SHP77 (cell line): ENCODE measurements at places on chromosomes 4 and X.

- DNase-seq = no peak
These were observed 4.6 kb downstream of the CASP6 start for GRCh38 chr4:109698656-109699055.

GRCh38 chr4:95381843-95382580, 166.8 kb downstream of the UNC5C start:
- no peak for DNase-seq

GRCh38 chr4:75741027-75741426, 16.6 kb downstream of the USO1 start:
- no peak for DNase-seq

GRCh38 chr4:108045687-108046024, 56.0 kb downstream of the HADH start:
- no peak for DNase-seq

DNA sequence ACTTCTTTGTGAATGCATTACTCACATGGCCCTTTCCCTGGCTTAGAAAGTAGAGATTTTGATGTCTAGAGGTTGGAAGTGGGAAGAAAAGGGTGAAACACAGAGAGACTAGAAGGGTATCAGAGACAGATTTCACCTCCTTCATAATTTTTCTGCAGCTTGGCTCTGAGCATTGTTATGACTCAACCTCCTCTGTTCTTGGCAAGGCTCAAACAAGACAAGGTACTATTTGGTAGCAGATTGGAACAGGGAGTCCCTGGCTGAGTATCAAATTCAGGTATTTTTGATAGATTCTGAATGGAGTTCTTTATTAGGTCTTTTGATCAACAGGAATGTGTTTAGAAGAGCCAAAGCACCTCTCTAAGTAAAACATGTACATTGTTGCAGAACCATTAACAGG, 146.3 kb upstream of the CHRDL1 start:
- no peak for DNase-seq

- no peak for DNase-seq
These were observed 64.5 kb downstream of the SMC1A start for GRCh38 chrX:53357799-53358530.

GRCh38 chr4:104169437-104169836, 325.3 kb downstream of the CXXC4 start:
- DNase-seq = no peak

DNA sequence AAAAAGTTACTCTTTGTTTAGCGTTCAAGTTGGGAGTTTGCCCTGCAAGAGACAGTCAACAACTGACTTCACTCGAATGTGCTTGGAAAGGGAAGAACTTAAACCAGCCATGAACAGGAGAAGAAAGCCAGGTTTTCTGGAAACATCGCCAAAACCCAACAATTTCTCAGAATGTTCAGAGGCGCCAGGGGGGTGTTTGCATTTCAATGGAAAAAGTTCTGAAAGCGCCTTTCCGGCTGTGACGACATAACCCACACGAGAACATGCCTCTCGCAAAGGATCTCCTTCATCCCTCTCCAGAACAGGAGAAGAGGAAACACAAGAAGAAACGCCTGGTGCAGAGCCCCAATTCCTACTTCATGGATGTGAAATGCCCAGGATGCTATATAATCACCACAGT, 78.1 kb upstream of the ADGRA3 start:
- no peak for DNase-seq

- DNase-seq = no peak
These were observed 172.3 kb upstream of the TRPC5 start for GRCh38 chrX:112254896-112255295.

DNA sequence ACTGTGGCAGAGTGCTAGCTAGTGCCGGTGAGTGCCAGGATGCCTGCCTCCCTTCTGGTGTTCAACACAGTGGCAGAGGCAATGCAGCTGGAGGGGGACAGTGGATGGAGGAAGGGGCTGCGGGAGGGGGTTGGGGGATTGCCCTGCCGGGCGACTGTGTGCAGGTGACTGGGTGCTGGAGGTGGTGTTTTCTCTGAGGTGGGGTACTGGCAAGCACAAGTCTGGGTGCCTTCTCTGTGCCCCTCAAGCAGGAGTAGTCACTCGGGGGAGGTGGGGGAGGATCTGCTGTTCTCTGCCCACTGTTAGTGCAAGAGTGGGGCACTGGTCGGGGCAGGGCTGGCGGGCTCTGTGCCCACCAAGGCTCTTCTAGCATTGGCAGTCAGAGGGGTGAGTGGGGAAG, 10.3 kb upstream of the P2RY10 start:
- DNase-seq = no peak

DNA sequence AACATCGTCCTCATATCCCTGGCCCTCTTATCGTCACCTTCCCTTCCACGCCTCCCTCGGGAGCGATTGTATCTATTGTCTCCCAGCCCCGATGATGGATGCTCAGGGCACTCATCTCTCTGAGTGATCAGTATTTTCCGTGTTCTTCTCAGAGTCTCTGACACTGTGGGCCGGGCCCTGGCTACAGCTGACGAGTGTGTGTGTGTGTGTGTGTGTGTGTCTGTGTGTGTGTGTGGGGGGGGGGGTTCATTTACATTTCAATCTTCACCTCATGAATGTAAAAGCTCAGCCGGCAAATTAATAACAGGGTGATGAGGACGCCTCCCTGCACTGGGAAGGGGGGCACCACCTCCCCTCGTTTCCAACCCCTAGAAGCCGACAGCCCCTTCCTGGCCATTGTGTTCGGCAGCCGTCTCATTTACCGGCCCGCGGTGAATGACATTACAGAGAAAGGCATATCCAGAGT, 159.5 kb downstream of the SHOX start:
- no peak for DNase-seq

GRCh38 chr4:168357941-168358340, 39.4 kb upstream of the DDX60 start:
- no peak for DNase-seq
